CD4-positive, alpha-beta T cell treated with Interleukin-4 for 4 hours (primary cell): ENCODE measurements at places on chromosomes 12 and 14.

DNA sequence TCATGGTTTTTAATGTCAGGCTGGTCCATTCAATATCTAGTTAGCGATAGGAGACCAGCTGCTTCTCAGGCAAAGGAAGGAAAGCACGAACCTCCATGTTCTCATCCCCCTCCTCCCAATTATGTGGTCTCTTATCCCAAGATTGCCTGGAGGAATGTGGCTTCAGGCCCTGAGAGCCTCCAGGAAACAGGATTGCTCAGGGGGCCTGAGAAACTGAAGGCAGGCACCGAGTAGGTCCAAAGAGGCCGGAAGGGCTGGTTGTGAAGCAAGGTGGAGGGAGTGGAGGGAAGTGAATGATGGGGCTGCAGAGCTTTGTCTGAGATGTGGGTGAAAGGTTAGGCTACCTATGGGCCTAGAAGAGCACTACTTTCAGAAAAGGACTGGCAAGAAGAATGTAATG lies 188.2 kb upstream of the DDHD1 start:
- DNase-seq: no peak

DNA sequence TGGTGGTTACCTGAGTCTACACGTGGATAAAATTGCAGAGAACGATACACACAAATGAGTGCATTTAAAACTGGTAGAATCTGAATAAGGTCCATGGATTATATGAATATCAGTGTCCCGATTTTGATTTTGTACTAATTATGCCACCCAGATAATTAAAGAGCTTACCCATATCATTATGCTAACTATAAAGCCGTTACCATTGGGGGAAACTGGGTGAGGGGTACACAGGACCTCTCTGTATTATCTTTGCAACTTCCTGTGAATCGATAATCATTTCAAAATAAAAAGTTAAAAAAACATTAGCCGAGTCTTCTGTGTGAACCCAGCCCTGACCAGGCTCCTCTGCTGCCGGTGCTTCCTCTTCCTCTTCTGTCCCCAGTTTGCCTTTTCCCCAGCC lies 107.1 kb downstream of the SMOC1 start:
- no peak for DNase-seq

DNA sequence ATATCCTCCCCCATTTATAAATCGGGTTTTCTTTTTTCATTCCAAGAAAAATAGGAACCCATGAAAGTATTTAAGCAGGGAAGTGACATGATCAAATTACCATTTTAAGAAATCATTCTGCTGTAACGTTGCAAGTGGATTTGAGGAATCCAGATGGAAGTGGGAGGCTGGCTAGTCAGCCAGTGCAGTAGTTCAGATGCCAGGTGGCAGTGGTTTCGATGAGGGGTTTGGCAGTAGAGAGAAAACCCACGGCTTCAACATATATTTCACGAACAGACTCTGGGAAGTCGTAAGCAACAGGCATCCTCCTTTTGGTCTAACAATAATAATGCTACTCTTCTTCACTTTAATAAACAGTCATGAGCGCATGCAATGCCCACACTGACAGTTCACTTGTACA lies 25.0 kb downstream of the PDZRN4 start:
- DNase-seq: no peak

GRCh38 chr12:57096099-57096572 lies 7.2 kb downstream of the NAB2 start:
- DNase-seq: no peak

DNA sequence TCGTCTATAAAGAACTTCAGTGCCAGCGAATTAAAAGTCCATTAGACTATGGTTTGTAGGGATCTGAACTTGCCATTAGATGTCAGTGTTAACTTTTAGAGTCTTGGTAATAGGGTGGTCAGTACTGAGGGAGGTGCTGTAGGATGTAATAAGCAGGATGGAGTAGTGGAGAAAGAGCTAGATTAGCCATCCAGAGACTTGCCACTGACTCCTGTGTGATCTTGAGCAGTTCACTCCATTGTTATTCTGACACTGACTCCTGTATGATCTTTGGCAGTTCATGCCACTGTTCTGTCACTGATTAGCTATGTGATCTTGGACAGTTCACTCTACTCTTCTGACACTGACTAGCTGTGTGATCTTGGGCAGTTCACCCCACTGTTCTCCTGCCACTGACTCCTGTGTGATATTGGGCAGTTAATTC lies 133.6 kb downstream of the TTLL5 start:
- DNase-seq: no peak

- peak; percentile 14 for DNase-seq
Measured at GRCh38 chr12:113136128-113136989, 798 bp upstream of the RASAL1 start.
